HFFc6 (cell line): ENCODE measurements at places on chromosomes 3 and 15.
A peak's percentile ranks its signal among the peaks of the same experiment; 100 is the strongest.

DNA sequence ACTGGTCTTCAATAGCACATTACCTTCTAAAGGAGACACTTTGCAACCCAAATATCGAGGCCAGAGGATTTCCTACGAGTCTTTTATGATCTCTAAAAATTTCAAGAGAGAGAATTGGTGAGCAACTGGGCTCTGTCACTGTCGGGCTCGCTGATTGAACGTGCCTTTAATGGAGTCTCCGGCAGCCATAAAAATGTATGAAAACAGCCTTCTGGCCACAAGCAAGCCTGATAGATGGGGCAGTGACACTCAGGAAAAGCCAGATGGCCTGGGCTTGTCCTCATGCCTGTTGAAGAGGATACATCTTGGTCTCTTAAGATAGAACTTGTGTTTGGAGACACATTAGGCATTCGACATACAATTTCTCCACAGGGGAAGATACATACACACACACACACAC lies 419.5 kb upstream of the PROK2 start:
- no peak for DNase-seq
- no peaks in the 10 kb centered on the region for H3K36me3 ChIP-seq
- no peaks in the 10 kb centered on the region for H3K4me1 ChIP-seq
- no peak overlapping the region for H3K27ac ChIP-seq

DNA sequence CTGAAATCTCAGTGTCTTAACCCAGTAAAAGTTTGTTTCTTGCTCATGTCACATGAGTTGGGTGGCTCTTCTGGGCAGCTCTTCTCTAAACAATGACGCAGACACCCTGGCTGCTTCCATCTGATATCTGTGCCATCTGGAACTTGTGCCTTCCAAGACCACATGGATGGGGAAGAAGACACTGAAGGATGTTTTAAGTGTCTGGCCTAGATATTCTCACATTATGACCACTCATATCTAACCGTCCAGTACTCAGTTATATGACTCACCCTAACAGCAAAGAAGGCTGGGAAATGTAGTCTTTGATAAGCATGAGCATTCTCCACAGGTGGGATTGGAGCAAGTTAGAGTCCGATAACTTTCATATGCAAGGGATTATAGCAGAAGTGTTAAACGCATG lies 66.4 kb downstream of the RYR3 start:
- no peak overlapping the region for H3K27ac ChIP-seq
- no peaks in the 10 kb centered on the region for H3K4me1 ChIP-seq
- no peak for DNase-seq
- H3K4me3 ChIP-seq, result no peak overlapping the region
- peaks cover 15% of the 10 kb centered on the region for H3K27me3 ChIP-seq

DNA sequence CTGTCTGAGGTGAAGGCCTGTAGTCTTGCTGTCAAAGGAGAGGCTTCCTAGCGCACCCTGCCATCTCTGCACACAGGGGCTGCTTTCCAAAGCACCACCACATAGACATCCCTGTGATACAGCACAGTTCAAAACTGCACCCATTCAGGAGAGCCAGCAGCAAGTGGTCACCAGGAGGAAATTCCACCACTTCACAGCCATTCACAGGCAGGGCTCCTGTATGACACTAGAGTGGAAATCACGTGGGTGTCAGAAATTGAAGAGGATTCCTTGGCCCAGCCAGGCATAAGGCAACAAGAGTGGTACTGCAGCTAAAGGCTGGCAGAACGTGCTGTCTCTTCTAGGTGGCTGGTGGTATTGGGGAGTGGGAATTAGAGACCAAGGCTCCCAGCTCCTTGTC lies 102.8 kb downstream of the RFTN1 start:
- peaks cover 20% of the 10 kb centered on the region; the same call in 1 of the 2 replicates for H3K36me3 ChIP-seq
- no peaks in the 10 kb centered on the region; the same call in 1 of the 2 replicates for H3K27me3 ChIP-seq
- DNase-seq, result no peak
- no peak overlapping the region for H3K4me3 ChIP-seq
- H3K27ac ChIP-seq, result no peak overlapping the region
- peaks cover 18% of the 10 kb centered on the region for H3K4me1 ChIP-seq

- H3K4me1 ChIP-seq, result peaks cover 72% of the 10 kb centered on the region
- peaks cover 19% of the 10 kb centered on the region for H3K36me3 ChIP-seq
- no peak for DNase-seq
- no peaks in the 10 kb centered on the region for H3K27me3 ChIP-seq
- peak overlapping the region; percentile 75 for H3K4me3 ChIP-seq
Observed at GRCh38 chr3:29696311-29696710, 415.4 kb downstream of the RBMS3 start.

DNA sequence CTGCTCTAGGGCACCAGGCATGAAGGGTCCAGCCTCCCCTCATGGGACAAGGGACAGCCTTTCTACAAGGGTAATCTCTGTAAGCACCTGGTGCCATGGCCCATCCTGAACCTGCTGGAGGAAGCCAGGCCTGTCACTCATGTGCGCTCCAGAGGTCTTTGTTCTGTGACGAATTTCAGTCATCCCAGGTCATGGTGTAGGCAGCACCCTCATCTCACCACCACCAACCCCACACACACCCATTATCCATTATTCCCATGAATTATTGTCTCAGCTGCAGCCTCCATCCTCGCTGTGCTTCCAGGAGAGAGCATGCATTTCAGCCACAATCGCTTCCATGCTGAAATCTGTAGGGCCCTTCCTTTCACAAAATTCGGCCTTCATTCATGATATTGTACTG lies 419.3 kb downstream of the EPHB1 start:
- H3K27ac ChIP-seq, result no peak overlapping the region
- H3K36me3 ChIP-seq, result no peaks in the 10 kb centered on the region
- no peak overlapping the region for H3K4me3 ChIP-seq
- no peaks in the 10 kb centered on the region for H3K4me1 ChIP-seq

DNA sequence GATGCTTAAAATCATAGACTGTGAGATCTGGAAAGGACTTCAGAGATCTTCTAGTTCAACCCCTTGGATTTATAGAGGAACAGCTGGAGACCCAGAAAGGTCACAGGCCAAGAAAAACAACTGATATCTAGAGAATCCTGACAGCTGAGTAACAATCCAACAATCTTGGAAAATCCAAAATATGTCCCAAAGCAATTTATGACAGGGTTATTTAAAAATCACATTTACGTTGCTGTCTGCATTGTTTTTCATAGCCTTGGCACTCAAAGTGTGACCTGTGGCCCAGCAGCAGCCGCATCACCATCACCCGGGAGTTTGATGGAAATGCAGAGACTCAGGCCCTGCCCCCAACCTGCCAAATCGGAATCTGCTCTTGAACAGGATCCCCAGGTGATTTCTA lies 78.8 kb downstream of the FBN1 start:
- peaks cover 47% of the 10 kb centered on the region for H3K36me3 ChIP-seq
- DNase-seq, result no peak
- peak overlapping the region; percentile 79 for H3K27ac ChIP-seq
- H3K27me3 ChIP-seq, result no peaks in the 10 kb centered on the region

GRCh38 chr3:17577796-17578520 lies 164.5 kb downstream of the TBC1D5 start:
- no peak overlapping the region for H3K27ac ChIP-seq
- peaks cover 12% of the 10 kb centered on the region for H3K4me1 ChIP-seq
- no peaks in the 10 kb centered on the region for H3K36me3 ChIP-seq
- no peak overlapping the region for H3K4me3 ChIP-seq
- DNase-seq, result peak; percentile 3

DNA sequence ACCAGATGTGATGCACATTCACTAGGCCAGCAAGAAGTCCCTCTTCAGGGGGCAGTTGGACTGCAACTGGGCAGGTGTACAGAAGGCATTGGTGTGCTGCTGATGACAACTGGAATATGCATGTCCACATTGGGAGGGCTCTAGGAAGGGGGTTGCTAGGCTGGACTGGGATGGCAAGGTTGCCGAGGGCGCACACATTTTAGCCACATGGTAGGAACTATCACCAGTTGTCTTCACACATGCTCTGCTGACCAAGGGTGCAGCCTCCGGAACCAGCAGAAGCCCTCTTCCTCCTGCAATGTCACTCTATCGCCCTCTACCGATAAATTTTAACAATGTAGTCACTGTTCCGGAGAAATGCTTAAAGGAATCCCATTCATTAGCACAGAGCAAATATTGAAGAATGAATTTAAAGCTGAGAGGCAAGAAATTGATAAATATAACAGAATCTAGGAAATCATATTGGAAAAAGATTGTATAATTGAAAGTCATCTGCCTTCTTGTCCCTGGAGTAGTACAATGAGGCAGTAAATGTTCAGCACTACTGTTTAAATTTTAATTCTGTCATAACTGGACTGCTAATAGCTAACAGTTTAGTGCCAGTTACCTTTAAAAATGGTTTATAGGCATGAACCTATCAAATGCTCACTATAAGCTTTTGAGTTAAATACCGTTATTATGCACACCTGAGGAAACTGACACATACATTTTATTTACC lies 22.6 kb upstream of the LYSMD4 start:
- H3K27ac ChIP-seq, result no peak overlapping the region
- no peak overlapping the region for H3K4me3 ChIP-seq
- H3K36me3 ChIP-seq, result no peaks in the 10 kb centered on the region
- peaks cover 9% of the 10 kb centered on the region for H3K27me3 ChIP-seq
- H3K4me1 ChIP-seq, result no peaks in the 10 kb centered on the region

DNA sequence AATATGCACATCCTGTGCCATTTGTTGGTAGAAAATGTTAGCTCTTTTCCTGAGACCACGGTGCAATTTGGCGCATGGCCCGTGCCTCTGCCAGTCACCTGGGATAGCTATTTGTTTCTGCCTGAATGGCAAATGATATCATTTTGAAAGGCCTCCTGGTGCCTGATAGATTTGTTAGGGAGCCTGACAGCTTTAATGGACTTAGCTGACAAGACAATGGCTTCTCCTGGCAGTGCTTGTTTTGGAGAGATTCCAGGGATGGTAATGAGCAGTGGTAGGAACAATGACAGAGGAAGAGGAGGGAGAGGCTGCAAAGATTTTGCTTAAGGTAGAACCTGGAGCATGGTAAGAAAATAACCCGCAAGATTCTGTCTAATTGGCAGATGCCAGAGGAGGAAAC lies 268.5 kb downstream of the CLSTN2 start:
- peaks cover 5% of the 10 kb centered on the region; the same call in 1 of the 2 replicates for H3K36me3 ChIP-seq
- H3K27ac ChIP-seq, result no peak overlapping the region
- no peaks in the 10 kb centered on the region for H3K4me1 ChIP-seq
- DNase-seq, result no peak
- H3K27me3 ChIP-seq, result no peaks in the 10 kb centered on the region; the same call in 1 of the 2 replicates

GRCh38 chr3:39153977-39154279 lies 537 bp upstream of the CSRNP1 start:
- peaks cover 6% of the 10 kb centered on the region for H3K27me3 ChIP-seq
- 0 out of 2 replicates have a peak, but pooled peaks cover 5% of the 10 kb centered on the region for H3K36me3 ChIP-seq
- DNase-seq, result no peak

DNA sequence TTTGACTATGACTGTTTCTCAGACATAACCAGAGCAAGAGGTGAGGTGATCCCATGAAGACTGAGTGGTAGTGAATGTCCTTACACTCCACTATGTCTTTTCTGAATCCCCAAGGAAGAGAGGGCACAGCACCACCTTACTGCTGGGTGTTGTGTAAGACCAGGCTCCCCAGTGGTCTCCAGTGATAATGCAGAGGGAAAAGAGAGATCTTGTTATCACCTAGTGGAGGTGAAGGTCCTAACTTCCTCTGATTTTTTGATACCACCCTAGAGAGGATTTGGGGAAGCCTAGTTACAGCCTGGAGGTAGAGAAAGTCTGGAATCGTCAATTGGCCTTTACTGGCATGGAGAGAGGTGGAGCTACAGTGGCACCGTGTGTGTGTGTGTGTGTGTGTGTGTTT lies 288.0 kb upstream of the BCHE start:
- no peaks in the 10 kb centered on the region for H3K36me3 ChIP-seq
- H3K27ac ChIP-seq, result no peak overlapping the region
- no peaks in the 10 kb centered on the region for H3K4me1 ChIP-seq
- H3K27me3 ChIP-seq, result no peaks in the 10 kb centered on the region; the same call in 1 of the 2 replicates

GRCh38 chr3:9080163-9080562 lies 116.9 kb upstream of the RAD18 start:
- no peak for DNase-seq
- no peaks in the 10 kb centered on the region for H3K36me3 ChIP-seq

- DNase-seq, result peak; percentile 49
- no peaks in the 10 kb centered on the region; the same call in 1 of the 2 replicates for H3K27me3 ChIP-seq
- H3K4me3 ChIP-seq, result peak overlapping the region; percentile 66
- peaks cover 25% of the 10 kb centered on the region for H3K4me1 ChIP-seq
- H3K36me3 ChIP-seq, result no peaks in the 10 kb centered on the region
Observed at GRCh38 chr3:71511037-71511436, 72.5 kb downstream of the FOXP1 start.

GRCh38 chr3:58494107-58494506 lies 2.2 kb downstream of the KCTD6 start:
- H3K27me3 ChIP-seq, result no peaks in the 10 kb centered on the region; the same call in none of the 2 replicates
- H3K4me3 ChIP-seq, result peak overlapping the region; percentile 98; the same call in 1 of the 2 replicates
- H3K4me1 ChIP-seq, result peaks cover 68% of the 10 kb centered on the region
- H3K36me3 ChIP-seq, result peaks cover 3% of the 10 kb centered on the region; the same call in 1 of the 2 replicates
- DNase-seq, result no peak

DNA sequence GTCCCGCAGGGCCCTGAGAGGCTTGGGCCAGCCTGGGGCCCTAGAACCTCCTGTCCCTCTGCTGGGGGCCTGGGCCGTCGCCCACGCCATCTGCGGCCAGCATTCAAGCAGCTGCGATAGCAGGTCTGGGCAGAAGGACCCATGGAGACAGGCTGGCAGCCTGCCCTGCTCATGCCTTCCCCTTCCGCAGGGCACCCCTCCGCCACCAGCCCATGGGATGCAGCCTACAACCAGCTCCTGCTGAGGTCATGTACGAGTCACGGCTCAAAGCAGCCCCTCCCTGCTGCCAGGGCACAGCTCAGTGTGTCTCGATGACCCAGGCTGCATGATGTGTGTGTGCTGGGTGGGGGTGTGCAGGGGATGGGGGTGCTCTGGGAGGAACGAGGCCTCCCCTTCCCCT lies 27.8 kb downstream of the DUSP7 start:
- H3K36me3 ChIP-seq, result no peaks in the 10 kb centered on the region
- H3K4me1 ChIP-seq, result peaks cover 6% of the 10 kb centered on the region; the same call in 1 of the 2 replicates
- H3K27me3 ChIP-seq, result no peaks in the 10 kb centered on the region; the same call in 1 of the 2 replicates

DNA sequence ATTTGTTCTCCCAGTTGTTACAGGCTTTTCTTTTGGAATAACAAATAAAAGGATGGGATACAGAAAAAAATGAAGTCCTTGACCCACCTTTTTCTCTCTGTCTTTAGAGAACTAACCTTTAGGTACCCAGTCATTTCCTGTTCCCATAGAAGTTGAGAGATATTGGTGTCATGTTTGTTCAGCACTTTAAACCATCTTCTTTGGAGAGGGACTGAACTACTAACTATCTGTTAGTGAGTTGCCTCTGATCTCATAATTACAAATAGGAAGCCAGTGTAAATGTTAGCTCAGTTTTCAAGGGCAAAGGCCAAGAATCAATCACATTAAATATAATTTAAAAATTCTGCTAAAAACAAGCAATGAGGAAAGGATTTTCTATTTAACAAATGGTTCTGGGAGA lies 72.9 kb upstream of the DCBLD2 start:
- H3K4me1 ChIP-seq, result peaks cover 94% of the 10 kb centered on the region
- H3K36me3 ChIP-seq, result peaks cover 35% of the 10 kb centered on the region
- peaks cover 2% of the 10 kb centered on the region; the same call in 1 of the 2 replicates for H3K27me3 ChIP-seq
- DNase-seq, result no peak

GRCh38 chr3:164465172-164465571 lies 613.1 kb downstream of the SI start:
- H3K36me3 ChIP-seq, result no peaks in the 10 kb centered on the region
- no peaks in the 10 kb centered on the region for H3K27me3 ChIP-seq
- no peak overlapping the region for H3K4me3 ChIP-seq
- H3K4me1 ChIP-seq, result no peaks in the 10 kb centered on the region
- no peak overlapping the region for H3K27ac ChIP-seq
